CD4-positive, alpha-beta T cell treated with Interleukin-6 at 100 ng/mL for 8 hours (primary cell): ENCODE measurements at places on chromosomes 1 and 21.

DNA sequence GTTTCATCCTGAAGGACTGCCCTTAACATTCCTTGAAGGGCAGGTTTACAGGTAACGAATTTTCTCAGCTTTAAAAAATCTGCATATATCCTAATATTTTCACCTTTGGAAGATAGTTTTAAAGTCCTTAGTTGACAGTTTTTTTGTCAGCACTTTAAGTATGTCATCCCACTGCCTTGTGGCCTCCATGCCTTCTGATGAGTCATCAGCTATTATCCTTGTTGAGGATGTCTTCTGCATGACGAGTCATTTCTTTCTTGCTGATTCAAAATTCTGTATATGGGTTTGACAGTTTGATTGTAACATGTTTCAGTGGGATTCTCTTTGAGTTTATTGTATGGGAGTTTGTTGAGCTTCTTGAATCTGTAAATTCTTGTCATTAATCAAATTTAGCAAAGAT lies 500.6 kb downstream of the DISC1 start:
- no peak for DNase-seq

DNA sequence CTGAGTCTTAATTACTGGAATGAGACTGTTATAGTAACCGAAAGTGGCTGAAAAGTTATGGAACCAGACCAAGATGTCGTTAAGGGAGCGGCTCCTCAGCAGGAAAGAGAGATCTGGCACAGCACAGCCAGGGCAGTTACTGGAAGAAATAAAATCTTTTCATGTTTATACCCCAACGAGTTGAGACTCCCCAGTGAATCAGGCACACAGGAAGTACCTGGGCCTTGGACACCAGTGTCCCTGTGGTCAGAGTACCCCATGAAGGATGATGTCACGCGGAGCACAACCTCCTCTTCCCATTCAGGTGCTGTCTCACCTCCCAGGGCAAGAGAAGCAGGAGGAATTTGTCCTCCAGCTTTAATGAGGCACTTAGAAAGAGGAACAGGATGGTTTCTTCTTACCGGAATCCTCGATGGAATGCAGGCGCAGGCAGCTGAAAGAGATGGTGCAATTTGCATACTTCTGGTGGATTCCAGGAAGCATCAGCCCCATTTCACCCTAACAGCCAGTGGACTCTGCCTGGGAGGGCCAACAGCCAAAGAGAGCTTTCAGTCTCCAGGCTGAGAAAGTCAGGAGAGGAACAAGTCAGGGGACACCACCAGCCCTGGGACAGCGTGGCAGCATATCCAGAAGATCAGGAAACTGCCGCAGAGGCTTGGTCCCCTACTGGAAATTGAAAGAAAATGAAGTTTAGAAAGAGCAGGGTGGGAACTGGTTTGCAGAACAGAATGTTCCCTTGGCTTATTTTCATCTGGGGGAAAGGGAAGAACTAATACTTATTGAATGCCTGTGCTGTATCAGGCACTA lies 35.9 kb upstream of the CTTNBP2NL start:
- no peak for DNase-seq

DNA sequence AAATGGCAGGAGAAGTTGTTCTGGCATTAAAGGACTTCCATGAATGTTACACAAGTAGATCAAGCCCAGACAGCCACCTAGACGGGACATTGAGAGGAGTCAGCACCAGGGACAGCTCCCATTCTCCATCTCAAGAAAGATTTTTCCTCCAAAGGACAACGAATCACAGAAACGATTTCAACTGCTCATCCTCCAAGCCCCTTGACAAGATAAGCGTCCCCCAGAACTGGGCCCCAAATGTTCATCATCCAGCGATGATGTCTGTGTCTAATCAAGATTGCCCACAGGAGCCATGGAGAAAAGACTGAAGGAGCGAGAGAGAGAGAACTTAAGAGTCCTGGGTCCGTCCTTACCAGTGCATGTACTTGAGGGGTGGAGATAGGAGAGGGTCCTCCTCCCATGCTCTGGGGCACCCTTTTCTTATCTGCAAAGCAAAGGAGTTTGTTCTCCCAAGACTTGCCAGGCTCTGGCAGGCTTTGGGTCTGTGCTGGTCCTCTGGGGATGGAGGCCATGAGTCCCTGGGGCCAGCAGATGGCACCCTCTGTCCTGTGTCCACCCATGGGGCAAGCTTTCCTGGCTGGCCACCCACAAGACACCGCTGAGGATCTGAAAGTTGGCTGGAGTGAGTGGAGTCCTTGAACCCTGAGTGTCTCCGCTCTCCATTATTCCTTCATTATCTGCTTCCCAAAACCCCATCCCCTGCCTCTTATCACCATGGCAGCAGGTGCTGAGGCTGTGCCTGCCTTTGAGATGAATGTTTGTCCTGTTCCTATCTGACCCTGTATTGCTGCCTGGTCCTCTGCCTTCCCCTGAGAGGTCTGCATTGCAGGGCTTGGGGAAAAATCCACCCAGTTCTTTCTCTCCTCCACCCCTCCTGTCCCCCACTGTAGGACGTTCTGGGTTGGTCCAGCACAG lies 164.6 kb downstream of the ACTL8 start:
- no peak for DNase-seq

DNA sequence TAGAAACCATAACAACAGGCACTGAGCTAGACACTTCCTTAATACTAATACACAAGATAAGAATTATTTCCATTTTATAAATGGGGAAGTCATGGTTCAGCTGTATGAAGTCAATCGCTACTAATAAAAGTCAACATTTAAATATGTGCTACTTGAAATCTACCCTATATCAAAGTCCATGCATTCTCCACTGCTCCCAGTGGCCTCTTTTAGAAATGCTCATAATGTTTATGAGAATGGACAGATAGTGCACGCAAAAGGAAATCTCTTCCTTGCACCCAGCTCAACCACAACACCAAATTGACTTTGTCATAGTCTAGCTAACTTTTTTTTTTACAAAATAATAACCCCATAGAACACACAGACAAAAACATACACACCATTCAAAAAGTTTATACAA lies 281.7 kb upstream of the CXADR start:
- no peak for DNase-seq

DNA sequence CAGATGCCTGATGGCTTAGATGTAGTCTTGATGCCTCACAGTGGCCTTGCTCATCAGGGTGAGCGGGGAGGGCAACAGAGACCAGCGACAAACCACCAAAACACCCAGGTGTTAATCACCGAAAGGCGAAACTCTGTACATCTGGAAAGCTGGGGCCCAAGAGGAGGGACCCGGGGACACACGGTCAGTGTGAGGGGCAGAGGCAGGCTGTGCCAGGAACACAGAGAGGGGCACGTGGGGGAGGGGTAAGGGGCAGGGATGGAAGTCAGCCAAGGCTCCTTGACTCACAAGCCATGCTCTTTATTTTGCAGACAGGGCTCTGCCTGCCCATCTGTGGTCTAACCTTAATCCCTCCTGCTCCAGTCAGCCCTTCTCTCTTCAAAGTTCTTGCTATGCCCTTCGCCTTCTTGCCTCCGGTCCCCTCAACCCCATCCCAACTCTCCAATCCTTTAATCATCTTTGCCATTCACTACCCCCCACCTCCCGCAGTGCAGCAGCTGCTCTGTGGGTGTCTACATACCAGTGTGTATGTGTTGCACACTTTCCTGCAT lies 4.3 kb downstream of the MEF2D start:
- no peak for DNase-seq

- no peak for DNase-seq
Observed at GRCh38 chr1:38585460-38585859, 274.1 kb downstream of the RRAGC start.

- DNase-seq = no peak
Observed at GRCh38 chr1:5480906-5481305, 511.3 kb downstream of the NPHP4 start.

DNA sequence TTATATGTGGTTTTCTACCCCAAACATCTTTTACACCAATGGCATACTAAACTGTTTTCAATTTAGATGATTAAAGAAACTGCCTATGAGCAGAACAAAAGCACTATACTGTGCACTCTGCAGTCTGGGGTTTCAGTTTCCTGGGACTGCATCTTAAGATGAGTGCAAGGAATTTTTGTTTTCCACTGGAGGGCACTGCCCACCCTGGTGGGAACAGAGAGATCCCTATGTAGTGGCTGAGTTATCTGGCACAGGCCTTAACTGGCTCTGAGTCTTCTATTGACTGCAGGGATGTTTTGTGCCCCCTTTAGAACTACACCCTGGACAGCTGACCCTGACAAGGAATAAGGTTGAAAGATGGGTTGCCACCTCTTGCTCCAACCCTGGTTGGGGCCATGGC lies 12.0 kb downstream of the PROK1 start:
- DNase-seq = no peak

- no peak for DNase-seq
Observed at GRCh38 chr1:7703321-7704213, 67.5 kb upstream of the VAMP3 start.

GRCh38 chr1:168719306-168720111 lies 9.5 kb downstream of the DPT start:
- no peak for DNase-seq

DNA sequence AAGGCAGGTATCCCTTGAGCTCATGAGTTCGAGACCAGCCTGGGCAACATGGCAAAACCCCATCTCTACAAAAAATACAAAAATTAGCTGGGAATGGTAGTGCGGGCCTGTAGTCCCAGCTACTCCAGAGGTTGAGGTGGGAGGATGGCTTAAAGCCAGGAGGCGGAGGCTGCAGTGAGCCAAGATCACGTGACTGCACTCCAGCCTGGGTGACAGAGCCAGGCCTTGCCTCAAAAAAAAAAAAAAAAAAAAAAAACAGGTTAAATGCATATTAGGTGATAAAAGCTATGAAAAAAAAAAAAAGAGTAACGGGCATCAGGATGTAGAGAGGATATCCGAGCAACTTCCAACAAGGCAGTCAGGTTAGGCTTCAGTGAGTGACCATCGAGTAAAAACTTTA lies 2.8 kb upstream of the SRRM1 start:
- no peak for DNase-seq

- no peak for DNase-seq
Observed at GRCh38 chr1:147620543-147620942, 49.8 kb downstream of the ACP6 start.

GRCh38 chr1:6059866-6060265 lies 14.2 kb downstream of the KCNAB2 start:
- DNase-seq = no peak

DNA sequence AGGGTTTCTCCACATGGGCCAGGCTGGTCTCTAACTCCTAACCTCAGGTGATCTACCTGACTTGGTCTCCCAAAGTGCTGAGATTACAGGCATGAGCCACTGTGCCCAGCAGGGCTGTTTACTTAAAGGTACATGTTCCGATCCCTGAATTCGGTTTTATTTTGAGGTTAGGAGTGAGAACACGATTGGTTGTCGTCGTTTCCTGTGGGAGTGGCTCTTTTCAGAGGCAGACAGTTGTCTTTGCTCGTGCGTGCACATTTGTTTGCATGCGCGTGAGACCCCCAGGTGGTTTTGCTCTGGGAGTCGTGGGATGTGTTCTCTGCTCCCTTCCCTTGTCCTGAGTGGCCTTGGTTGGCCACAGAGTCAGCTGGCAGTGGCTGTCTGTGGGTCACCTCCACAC lies 60.2 kb downstream of the SKI start:
- DNase-seq = peak; percentile 24
